A172 (cell line): ENCODE measurements at places on chromosomes 6 and 20.

DNA sequence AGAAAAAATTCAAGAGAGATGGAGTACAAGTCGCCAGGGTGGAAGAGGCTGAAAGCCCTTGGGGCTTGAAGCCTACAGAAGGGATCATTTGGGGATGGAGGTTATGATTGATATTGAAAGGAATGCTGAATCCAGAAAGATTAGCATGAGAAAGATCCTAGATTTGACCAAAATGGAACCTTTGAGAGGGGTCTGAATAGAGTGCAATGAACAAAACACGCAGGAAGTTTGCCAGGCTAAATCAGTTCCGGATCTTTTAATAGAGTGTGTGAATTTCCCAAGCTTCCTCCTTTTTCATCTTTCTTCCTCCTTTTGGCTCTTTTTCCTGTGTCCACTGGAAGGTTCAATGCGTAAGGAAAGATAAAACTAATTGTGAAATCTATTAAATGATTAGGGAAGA is 15.3 kb downstream of the IPCEF1 start:
- no peak for DNase-seq

GRCh38 chr6:108841377-108841855 is 6.8 kb upstream of the ARMC2 start:
- DNase-seq: no peak

GRCh38 chr20:62962891-62963613 is 10.5 kb downstream of the SLC17A9 start:
- DNase-seq: no peak

GRCh38 chr6:149580880-149581279 is 14.7 kb downstream of the GINM1 start:
- DNase-seq: no peak

GRCh38 chr20:31861135-31861384 is 9.3 kb downstream of the DUSP15 start:
- DNase-seq: no peak

DNA sequence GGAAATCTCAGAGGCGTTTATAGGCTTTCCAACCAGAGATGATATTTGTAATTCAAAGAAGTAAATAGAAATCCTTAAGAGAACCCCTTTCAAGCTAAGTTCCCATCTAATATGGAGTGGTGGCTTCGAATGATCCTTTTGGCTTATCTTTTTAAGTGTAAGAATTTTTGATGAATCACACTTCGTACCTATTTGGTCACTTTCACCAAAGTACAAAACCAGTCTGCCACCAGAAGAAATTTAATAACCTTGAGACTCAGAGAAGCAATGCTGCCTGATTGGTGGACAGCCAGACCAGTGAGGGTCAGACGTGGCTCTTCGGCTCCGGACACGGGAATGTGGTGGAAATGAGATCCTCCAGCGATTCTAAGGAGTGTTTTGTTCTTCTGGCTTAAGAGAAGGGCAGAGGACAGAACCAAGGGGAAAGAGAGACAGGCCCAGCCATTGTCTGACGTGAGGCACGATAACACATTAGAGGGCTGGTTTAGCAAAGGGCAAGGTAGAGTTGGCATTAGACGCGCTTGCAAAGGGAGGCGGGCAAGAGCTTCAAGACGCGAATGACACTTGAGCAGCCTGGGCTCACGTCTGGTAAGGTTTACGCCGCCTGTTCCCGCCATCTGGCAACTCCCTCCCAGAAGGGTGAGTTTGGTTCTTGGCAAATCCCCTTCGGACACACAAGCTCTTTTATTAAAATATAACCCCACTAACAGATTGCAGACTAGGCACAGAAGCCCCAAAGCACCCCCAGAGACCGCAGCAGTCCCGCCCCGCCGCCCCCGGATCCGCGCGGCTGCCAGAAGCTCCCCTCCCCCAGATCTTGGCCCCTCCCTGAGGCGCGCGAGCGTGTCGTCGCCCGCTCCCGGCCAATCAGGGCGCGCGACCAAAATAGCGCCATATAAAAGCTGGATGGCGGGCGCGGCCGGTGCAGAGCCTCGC is 50.0 kb upstream of the EZR start:
- DNase-seq: peak; percentile 80

DNA sequence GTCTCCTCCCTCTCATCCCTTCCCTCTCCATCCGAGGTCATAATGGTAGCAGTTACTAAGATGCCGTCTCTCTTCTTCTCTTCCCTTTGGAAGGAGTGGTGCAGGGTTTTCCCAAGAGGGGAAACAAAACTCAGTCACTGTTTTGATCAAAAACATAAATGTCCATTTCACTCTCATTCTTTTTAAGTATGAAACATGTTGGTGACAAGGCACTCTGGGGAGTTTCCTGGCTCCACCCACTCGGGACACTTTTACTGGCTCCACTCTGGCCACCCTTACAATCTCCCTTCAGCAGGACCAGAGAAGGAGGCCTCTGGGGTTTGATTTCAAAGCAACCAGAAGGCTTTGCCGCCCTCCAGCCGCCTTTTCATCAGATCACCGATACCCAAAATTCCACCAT is 57.0 kb downstream of the FGD2 start:
- DNase-seq: no peak

DNA sequence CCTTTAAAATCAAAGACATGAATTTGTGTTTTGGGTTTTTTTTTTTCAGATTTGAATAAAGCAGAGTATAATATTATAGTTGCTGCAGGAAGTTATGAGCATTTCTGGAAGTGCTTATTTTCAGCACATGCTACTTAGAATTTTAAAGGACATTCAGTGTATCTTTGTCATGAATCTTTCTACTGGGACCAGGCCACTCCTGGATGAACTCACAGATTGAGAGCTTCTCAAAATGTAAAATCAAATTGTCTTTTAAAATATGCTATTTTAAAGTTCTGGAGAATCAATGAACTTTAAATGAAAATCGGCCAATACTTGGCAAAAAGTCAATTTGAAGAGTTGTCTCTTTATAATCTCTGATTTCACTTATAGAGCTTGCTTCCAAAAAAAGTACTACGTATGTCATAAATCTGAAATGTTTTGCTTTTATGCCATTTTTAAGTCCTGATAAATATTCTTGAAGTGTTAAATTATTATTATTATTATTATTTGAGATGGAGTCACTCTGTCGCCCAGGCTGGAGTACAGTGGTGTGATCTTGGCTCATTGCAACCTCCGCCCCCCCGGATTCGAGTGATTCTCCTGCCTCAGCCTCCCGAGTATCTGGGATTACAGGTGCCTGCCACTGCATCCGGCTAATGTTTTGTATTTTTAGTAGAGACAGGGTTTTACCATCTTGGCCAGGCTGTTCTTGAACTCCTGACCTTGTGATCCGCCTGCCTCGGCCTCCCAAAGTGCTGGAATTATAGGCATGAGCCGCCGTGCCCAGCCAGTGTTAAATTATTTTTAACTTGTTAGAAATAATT is 175.7 kb upstream of the AKAP12 start:
- no peak for DNase-seq

GRCh38 chr20:4045082-4045481 is 29.7 kb upstream of the RNF24 start:
- DNase-seq: no peak

DNA sequence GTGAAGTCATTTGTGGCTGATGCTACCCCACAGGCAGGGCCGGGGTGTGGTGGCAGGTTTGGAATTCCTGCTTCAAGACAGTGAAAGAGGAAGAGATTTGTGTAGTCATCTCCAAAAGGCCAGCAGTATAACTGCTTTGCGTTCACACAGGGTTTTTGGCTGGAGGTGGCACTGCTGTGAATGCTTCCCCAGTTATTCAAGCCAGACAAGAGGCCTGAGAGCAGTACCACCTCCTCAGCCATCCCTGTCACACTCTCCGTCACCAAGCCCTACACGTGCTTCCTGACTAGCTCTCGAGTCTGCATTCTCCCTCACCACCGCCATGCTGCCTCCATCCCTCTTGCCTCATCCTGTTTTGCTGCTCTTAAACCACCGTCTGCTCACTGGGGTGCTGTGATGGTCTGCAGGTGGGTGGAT is 23.9 kb downstream of the ARMC2 start:
- no peak for DNase-seq

- no peak for DNase-seq
Observed at GRCh38 chr6:128710315-128710714, 172.6 kb upstream of the LAMA2 start.

- no peak for DNase-seq
Observed at GRCh38 chr6:74753883-74754600, 451.8 kb downstream of the COL12A1 start.

GRCh38 chr20:17834804-17835203 is 133.8 kb downstream of the SNX5 start:
- DNase-seq: no peak
